ENCODE measurements at places on chromosomes 5 and 9. TPM values are rescaled to one million over a fixed set of nuclear protein-coding genes. Genes with fewer than 3 reads are reported as not detected.

LCN9 gene
- total RNA-seq: not detected

PCDHA5 gene
- 0.13 TPM for total RNA-seq

ROR2 gene
- 0.13 TPM for total RNA-seq

DMRT3 gene
- not detected for total RNA-seq

ACOT12 gene
- not detected for total RNA-seq

MAMDC4 gene
- total RNA-seq: 1.5 TPM

ZNF618 gene
- total RNA-seq: 1.3 TPM

HSD17B3 gene
- 1.2 TPM for total RNA-seq

TRMT10B gene
- 3.2 TPM for total RNA-seq

ECM2 gene
- 0.90 TPM for total RNA-seq

REEP5 gene
- 26.3 TPM for total RNA-seq

GRM6 gene
- not detected for total RNA-seq

ZNF883 gene
- 1.2 TPM for total RNA-seq

ADAMTSL1 gene
- 0.13 TPM for total RNA-seq

SLC1A1 gene
- total RNA-seq: 1.4 TPM

FOXD4 gene
- total RNA-seq: 0.26 TPM

C7 gene
- not detected for total RNA-seq

PSMB7 gene
- total RNA-seq: 275 TPM

Measured in bronchial epithelial cell (primary cell).